NCI-H524 (cell line): ENCODE measurements at places on chromosomes 7 and 10.

DNA sequence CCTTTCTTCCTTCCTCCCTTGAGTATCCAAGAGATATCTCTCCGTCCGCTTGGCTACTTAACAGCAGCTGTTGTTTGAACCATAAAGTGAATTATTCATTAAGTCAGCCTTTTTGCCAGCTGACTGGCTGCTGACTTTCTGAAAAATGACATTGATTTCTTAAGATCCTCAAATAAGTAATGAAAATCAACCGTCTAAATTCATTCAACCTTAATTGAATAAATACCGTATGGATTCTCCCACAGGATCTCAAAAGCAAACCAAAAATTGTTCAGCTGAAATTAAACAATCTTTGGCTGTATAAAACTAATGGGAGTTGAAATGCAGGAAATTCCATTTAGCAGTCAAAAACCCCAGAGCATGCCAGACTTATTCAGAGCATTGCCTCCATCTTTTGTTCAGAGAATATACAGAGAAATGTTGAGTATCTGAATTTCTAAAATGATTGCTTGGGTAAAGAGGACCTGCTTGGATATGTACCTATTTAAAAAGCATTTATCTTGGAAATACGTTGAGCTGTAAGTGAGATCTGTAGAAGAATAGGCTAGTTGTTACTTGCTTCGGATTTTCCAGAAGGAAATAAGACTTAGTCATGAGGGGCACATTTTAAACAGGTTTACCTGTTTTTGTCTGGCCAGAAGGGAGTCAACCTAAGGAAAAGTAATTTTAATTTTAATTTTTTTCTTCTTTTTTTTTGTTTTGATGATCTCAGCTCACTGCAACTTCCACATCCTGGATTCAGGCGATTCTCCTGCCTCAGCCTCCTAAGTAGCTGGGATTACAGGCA lies 136.2 kb downstream of the PLXDC2 start:
- DNase-seq, result no peak

DNA sequence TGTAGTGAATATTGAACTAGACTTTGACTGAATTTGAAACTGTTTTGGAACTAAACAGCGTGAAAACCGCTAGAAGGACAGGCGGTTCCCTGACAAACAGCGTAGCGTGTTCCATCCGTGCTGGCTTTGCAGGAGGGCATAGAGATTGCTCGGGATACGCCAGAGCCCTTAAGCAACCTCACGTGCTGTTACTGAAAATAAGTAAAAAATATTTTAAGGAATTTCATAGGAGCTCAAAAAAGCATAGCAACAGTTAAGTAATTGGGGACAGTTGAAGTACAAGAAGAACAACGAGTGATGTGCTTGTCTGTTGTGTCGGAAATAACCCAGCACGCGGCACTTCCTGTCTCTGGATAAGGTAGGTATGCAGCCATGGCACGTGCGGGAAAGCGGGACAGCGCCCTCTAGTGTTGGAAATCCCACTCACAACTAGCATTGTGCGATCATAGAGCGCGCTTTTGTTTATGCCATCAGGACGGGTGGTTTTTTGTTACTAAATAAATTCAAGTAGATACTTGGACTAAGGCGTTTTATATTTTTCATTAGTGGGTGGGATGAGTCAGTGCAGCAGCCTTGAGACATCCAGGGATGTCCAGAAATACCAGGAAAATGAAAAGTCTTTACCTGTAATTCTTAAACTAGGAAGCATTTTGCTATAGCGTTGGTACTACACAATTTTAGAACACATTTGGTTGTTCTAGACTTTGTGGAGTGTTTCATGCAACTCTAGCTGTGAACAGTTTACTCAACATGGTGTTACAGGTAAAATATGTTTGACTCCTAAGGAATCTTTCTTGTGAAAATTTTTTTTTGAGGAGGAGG lies 50.4 kb downstream of the DNAJB6 start:
- DNase-seq, result peak; percentile 46

DNA sequence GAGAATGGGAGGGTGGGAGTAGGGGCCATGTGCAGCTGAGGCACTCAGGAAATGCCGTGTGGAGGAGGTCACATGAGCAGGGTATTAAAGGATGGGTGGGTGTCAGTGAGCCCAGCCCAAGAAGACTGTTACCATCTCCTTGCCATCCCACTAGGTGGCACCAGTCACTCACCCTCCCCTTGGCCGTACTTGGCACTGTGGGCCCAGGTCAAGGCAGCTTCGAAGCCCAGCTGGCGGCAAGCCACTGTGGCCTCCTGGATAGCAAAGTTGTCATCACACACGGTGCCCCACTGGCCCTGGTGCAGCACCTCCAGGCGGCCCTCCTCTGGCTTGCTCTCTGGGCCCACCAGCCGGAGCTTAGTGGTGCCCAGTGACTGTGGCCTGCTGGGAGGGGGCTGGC lies 5.4 kb downstream of the LOXL4 start:
- no peak for DNase-seq

DNA sequence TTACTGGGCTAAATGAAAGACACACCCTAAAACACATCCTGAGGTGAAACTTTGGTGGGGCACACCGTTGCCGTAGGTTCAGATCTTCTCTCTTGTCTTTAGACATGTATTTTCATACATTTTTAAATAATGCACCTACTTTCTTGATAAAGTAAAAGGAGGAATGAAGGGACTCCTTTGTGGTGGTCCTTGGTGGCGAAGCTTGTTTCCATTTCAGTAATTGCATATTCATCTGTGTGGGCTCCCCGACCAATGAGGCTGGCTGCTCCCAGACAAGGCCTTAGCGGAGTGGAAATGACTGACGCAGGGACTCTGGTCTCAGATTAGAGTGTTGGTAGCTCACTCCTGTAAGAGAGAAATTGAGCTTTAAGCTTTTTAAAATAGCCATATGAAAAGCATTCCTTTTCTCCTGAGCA lies 815 bp downstream of the CCSER2 start:
- peak; percentile 10 for DNase-seq

DNA sequence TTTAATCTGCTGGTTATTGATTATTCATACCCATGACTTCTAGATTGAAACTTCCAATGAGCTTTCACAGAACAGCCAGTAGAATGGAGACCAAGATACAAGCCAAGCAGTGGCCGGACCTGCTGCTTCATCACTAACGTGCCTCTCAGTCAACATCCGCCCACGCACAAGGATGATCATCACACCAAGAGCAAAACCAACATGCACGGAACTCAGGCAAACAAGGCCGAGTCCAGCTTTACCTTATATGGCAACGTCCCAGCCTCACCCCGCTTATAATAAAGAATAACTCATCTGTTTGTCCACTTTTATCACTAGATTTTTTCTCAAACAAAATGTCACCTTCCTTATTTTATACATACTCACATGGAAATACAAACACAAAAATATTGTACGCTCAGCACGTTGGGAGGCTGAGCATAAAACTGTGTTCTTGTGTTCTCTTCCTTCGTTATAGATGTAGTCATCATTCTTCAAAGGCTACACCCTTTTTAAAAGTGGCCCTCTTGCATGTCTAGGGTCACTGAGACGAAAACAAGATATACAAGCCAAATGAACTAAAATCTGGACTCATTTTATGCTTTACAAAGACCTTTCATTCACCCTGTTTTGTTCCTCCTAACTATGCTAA lies 122.7 kb downstream of the SFMBT2 start:
- DNase-seq, result no peak

GRCh38 chr7:142857625-142858024 lies 2.7 kb downstream of the EPHB6 start:
- DNase-seq, result no peak

DNA sequence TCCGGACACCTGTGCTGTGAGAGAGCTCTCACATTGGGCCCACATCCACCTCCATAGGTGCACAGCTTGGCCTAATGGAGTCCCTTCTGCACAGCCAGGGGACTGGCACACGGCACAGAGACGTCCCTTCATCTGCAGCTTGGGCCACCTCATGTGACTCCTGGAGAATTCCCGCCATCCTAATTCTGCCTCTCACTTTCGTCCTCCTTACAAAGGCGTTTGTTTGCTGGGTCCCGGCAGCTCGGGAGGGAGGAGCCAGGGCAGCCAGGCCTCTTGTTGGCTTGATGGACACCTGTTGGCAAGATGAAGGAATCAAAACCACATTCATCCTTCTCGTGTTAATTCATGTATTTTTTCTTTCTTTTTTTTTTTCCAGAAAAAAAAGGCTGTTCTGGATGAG lies 30.7 kb upstream of the TTYH3 start:
- no peak for DNase-seq

DNA sequence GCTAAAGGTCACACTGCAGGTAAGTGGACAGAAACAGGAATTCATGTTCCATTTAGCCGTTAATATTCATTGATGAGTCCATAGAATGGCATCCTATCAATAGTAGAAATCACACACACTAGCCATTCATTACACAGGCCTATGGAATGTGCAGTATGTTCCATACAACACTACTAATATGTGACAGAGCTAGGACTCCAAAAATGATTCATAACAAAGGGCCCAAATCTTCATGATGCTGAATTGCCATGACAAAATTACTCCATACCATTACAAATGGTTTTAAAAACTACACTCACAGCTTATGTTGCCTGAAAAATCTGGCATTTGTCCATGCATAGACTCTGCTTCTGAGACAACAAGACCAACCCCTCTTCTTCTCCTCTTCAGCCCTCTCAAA lies 549.1 kb downstream of the XPNPEP1 start:
- DNase-seq, result no peak
